ENCODE measurements at places on chromosomes 7 and 10.

DNA sequence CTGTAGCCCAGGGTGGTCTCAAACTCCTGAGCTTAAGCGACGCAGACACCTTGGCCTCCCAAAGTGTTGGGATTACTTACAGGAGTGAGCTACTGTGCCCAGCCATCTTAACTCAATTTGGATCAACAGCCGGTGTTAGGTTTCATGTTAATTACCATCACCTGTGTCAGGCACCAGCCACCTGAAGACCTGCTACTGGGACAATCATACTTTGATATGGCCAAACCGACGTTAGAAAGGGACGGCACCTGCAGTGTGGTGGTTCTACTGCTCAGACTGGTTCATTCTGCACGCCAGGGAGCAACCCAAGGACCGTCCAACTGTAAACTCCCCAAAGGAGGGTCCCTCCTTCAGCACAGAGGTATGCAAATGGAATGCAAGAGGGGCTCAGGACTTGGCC, 74.2 kb upstream of the CYTH3 start:
- no peak for DNase-seq

GRCh38 chr7:157011333-157012112, 1.1 kb upstream of the MNX1 start:
- no peak for DNase-seq

DNA sequence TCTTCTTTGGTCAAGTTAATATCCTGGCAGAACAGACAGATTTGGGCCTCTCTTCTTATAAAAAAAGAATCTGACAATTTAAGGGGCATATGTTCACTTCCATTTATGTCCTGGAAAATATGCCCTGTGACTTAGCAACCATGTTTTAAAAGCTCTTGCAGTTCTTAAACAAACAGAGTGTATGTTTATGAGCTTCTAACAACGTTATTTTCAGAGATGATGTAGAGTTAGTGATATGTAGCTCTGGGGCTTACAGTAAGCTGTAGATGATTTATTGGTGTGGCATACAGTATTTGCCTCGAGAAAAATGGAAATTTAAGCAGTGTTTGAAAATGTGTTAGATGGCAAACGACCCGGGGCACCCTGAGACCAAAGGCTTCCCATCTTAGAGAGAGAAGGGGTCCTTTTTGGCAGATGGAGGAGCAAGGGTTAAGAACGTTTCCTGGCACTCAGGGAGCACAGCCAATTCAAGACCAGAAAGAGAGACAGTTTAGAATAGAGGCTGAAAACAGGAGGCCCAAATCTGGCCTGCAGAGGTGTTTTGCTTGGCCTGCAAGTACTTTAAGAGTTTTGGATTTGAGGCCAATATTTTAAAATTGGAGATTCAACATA, 397.5 kb downstream of the KCNMA1 start:
- DNase-seq = no peak

DNA sequence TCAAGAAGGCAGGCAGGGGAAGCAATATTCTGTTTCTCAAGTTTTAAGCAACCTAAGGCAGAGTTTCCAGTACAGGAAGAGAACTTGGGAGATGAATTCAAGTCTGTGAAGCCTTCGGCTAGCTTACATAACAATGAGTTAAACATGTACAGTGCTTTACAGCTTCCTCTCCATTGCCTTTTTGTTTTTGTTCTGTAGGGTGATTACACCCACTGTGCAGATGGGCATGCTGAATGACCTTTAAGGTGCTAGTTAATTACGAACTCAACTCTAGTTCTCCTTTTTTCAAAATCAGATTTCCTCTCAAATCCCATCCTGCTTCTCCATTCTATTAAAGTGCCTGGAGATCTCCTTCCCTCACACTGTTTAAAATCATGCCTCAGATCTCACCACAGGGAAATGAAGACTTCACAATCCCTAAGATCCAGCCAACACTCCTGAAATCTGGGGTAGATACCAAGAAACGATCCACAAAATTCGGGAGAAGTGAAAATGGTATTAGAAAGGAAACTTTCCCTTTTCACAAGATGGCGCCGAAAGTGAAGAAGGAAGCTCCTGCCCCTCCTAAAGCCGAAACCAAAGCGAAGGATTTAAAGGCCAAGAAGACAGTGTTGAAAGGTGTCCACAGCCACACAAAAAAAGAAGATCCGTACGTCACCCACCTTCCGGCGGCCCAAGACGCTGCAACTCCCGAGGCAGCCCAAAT, 16.8 kb upstream of the MSMB start:
- no peak for DNase-seq

GRCh38 chr7:54392935-54393334, 149.2 kb upstream of the VSTM2A start:
- no peak for DNase-seq

GRCh38 chr7:6407434-6407833, 40.3 kb downstream of the DAGLB start:
- no peak for DNase-seq

DNA sequence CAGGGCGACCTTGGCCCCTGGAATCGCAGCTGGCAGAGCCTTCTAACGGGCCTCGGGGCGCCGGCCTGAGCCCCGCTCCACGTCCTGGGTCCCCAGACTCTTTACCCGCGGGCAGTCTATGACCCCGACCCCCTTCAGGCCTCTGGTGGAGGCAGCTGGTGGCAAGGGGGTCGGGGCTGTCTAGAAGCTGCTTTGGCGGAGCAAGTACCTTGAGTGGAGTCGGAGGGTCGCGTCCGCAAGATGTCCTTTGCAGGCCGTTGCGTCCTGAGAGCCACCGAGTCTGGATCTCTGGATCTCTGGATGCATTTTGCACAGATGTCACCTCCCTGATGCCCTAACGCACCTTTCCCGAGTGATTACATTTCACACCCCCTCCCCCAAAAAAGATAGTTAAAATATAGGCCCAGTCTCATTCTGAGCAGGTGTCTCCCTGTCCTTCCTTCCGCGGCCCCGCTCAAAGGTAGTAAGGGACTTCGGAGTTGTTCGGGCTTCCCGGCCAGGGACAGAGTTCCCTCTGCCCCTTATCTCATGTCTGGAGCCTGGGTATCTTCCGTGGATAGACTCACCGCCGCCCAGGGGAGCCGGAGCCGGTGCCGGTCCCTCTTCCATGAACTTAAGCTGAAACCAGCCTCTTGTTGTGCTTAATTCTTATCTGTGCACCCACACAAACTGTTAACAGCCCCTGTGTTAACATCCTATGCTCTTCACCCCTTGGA, 457 bp downstream of the ACADSB start:
- DNase-seq = peak; percentile 20

DNA sequence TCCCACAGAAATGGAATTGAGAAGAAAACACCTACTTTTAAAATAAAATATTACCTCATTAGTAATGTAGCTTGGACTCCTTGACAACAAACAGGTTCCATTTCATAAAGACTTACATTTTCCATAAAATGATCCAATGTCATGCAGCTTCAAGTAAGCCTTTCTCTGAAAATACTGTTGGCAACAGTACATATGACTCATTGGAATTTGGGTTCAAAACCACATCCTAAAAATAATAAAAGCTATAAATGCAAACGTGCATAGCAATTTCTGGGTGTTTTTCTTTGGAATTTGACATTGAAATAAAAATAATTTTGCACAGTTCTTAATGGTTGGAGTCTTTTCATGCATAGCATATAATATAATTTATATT, 47.9 kb downstream of the FHIP2A start:
- DNase-seq = no peak

- DNase-seq = no peak
Observed at GRCh38 chr10:117272195-117273076, 31.5 kb downstream of the SLC18A2 start.

DNA sequence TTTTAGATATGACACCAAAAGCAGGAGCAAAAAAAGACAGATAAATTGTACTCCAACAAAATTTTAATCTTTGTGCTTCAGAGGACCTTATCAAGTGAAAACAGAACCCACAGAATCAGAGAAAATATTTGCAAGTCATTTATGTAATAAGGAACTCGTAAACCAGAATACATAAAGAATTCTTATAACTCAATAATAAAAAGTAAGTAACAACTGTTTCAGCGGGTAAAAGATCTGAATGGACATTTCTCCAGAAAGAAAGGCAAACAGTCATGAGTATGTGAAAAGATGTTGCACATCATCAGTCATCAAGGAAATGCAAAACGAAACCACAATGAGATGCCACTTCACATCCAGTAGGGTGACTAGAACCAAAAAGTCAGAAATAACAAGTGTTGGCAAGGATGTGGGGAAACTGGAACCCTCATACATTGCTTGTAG, 167.7 kb upstream of the KCTD7 start:
- no peak for DNase-seq

GRCh38 chr7:115260381-115260780, 338.5 kb downstream of the MDFIC start:
- DNase-seq = no peak

- DNase-seq = no peak
Observed at GRCh38 chr7:95473276-95473985, 12.3 kb upstream of the ASB4 start.

- DNase-seq = no peak
Observed at GRCh38 chr10:11326913-11327616, 284.4 kb downstream of the USP6NL start.

GRCh38 chr10:48598936-48599829, 5.7 kb downstream of the ARHGAP22 start:
- DNase-seq = no peak

- no peak for DNase-seq
Observed at GRCh38 chr7:124459101-124460055, 306.2 kb downstream of the GPR37 start.

DNA sequence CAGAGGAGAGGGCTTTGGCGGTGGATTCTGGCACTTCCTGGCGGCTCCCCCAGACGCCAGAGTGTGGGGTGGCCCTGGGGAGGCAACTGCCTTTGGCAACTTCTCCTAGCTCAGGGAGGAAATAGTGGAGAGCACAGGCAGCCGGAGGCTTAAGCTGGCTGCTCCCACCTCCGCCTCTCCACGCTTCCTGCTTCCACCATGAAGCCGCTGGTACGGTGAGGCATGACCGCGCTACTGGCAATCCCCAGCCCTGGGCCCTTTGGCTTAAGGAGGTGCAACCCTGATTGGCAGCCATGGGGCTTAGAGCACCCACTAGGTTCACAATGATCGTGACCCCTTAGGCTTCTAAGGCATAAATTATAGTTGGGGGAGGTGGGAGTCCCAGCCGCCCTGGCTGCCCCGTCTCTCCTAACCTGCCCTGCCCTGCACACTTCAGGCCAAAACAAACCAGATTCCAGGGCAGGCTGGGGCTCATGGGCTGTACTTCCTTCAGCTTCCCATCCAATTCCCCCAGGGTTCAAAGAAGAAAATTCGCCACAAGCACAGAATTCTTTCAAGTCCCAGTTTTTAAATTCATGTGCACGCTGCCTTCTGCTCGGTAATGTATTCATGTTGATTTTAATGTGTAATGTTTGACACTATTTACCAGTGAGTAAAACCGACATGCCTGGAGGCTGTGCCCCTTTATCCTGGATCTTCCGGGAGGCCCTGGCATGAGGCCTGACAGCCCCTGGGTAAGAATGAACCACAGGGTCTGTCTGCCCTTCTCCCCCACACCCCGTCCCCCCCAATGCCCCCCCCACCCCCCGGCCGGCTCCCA, 90.7 kb upstream of the LRRC4 start:
- no peak for DNase-seq

GRCh38 chr7:30521532-30521931, 16.9 kb upstream of the GGCT start:
- DNase-seq = no peak

DNA sequence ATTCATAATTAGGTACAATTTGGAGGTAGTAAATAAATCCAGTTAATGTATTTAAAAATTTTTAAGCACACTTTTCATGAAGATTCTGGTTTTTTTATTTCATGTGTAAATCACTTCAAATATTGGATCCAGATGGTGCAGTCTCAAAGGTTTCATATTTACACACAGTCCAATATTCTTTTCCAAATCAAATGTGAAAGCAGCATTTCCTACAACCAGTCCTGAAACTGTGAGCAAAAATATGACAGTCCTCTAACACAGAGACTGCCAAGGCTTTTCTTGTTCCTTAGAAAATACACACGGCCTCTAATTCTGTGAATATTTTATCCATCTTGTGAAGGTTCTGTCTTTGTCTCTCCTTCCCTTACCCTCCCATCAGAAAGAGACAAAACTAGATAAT, 645.9 kb downstream of the ARL4A start:
- no peak for DNase-seq

DNA sequence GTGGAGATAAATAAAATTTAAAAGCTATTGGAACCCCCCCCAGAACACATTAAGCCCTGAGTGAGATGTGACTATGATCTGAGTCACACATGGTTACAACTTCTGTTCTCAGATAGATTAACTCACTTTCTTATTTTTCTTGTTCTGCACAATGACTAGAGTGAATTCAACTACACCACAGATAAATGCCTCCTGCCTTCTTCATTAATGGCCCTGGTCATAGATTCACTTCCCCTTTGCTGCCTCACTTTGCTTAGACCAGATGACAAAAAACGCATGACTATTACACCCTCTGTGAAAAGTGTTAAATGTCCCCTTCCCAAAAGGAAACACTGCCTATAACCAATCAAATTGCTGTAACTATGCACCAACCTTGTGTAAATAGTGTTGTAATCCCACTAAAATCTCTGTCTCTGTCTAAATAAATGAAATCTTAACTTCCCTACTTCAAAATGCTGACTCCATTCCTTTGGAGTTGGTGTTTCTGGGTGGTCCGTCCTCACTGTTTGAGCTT, 49.4 kb downstream of the AKR1D1 start:
- no peak for DNase-seq

DNA sequence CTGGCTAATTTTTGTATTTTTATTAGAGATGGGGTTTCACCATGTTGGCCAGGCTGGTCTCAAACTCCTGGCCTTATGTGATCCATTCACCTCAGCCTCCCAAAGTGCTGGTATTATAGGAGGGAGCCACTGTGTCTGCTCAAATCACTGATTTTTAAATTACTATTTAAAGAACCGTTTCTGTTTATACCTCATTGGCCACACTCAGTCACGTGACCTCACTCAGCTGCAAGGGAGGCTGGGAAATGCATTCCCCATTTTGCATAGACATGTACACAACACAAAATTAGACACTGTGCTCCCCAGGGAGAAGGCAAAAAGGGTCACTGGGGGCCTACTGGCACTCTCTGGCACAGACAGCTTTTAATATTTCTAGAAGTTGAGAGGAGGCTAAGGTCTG, 13.6 kb upstream of the CALU start:
- no peak for DNase-seq

DNA sequence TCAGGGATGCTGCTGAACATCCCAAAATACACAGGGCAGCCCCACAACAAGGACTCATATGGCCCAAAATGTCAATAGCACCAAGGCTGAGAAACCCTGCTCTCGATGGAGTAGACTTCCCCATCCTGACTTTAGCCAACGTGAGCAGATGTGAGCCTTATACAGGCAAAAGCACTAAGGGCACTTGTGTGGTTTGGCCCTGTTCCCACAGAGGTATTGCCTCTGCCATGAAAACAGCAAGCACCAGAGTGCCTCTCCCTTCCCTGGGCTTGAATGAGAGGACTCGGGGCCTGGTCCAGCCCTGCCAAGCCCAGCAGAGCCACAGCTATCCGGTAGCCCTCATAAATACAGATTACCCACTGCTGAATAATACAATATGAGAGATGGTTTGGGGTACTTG, 47.5 kb downstream of the ACSM6 start:
- DNase-seq = no peak

Data from stimulated activated CD4-positive, alpha-beta T cell treated with anti-CD3 and anti-CD28 coated beads, Interleukin-4, amount 100 ng/mL, for 24 hours (primary cell).